ENCODE measurements at places on chromosomes 6 and 20. TPM values are rescaled to one million over a fixed set of nuclear protein-coding genes. Genes with fewer than 3 reads are reported as not detected.

DNA sequence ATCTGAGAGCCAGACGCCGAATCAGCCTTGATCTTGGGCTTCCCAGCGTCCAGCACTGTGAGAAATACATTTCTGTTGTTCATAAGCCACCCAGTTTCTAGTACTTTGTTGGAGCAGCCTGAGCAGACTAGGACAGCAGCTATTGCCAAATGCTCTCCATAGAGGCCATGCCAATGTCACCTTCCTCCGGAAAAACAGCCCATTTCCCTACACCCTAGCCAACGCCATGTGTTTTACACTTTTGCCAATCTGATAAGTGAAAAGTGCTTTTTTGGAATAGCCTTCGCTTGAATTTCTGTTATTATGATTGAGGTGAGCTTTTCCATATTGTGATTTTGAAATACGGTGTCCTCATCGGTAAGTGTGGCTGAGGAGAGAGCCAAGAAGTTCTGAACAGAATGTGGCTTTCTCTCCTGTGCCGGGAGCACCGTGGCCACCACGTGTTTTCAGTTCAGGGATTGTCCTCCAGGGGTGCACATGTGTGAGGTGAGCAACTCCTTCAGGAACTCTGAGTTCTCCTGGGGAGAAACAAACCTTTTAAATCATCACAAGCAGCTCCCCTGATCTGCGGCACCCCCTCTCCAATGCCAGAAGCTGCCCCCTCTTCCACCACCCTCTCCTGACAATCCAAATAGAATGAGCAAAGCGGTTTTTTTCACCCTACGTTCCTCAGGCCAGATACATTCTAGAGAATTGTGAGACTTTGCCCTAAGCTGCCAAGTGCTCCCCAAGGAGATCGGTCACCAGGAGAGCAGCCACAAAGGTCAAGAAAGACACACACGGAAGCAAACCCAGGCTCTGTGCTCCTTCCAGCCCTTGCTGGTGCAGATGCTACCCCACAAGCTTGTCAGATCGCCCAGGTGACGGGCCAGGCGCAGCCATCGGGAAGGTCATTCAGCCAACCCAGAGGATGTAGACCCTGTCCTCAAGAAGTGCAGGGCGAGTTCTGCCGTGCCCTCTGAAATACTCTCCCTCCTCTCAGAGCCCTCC lies 36.0 kb downstream of the TAF8 start:
- DNase-seq, result no peak

FAM162B gene
- total RNA-seq, result not detected

KDM1B gene
- total RNA-seq, result 12.6 TPM

DNA sequence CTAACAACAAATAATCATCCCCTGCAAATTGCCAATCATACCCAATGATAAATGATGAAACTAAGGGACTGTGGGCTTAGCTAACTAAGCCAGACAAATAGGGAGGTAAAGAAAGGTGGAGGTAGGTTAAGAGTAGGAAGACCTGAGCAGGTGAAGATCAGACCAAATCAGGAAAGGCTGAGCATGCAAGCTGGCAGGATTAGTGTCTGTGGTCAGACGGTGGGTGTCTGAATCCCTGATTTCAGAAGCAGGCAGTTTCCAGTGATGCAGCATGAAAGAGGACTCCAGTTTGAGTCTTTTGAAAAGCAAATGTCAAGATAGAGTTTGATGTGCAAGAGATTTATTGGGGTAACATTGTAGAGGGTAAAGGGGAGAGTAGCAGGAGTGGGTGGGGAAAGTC lies 181.4 kb upstream of the MYLIP start:
- no peak for DNase-seq

DNA sequence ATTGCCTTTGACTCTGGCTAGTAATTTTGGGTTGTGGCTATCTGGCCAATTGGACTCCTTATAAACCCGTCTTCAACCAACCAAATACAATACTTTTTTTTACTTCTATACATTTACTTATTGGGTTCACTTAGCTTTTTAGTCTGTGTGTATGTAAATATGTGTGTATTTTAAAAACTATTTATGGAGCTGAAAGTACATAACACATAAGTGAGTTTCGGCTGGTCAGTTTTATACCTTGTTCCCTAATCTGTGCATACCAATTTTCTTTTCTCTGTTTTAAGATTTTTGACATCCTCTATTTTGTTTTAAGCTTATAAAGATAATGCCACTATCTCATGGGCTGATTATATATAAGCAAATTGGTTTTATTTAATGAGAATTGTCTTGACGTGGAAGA lies 129.5 kb downstream of the LRRC1 start:
- DNase-seq, result no peak

TSPO2 gene
- not detected for total RNA-seq

DNA sequence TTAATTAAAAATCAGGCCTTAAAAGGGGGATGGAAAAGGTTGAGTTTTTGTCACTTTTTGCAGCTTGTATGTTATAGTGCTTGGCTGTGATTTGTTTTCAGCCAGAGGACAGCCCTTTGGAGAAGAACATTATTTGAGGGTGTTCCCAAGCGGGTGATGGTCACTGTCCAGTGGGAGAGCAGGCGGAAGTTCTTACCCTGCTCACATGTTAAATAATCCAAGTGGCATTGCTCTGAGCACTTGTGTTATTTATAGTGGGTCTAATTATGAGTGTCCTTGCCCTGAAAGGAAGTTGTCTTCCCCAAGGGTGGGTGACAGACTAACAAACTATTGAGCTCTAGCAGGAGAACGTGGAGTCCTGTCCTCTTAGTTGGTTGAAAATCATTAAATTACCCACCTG lies 49.5 kb downstream of the DOK5 start:
- no peak for DNase-seq

CTAGE9 gene
- not detected for total RNA-seq

BCAS1 gene
- 0.15 TPM for total RNA-seq

- no peak for DNase-seq
These were observed 52.4 kb upstream of the EDN3 start for GRCh38 chr20:59247731-59248684.

- DNase-seq, result no peak
These were observed 136.9 kb upstream of the SLC22A16 start for GRCh38 chr6:110613356-110613755.

DNA sequence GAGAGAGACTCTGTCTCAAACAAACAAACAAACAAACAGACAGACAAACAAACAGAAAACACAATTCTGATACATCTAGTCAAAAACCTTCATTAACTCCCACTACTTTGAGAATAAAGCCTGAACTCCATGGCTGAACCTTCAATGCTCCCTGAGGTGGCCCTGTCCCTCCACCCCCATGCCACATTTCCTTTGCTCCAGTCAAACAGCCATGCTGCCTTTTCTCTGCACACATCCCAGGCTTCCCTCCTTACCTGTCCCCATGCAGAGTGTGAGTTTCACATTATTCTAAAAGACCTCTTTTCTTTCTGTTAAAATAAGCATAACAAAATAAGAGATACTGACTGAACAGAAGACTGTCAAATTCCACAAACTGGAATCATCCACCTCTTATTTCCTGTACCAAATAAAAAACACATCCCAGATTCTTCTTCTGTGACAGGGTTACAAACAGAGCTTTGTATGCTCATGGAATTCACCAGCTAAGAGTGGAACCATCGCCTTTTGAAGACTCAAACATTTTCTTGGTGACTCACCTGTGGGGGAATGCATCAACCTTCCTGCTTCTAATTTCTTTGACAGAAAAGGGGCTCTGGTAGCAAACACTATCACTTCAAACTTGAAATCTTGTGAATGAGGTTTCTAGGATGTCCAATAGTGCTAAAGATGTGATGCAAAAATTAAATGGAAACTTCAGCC lies 71.0 kb upstream of the SLC22A16 start:
- no peak for DNase-seq
